ENCODE measurements at places on chromosomes 2 and 18.

DNA sequence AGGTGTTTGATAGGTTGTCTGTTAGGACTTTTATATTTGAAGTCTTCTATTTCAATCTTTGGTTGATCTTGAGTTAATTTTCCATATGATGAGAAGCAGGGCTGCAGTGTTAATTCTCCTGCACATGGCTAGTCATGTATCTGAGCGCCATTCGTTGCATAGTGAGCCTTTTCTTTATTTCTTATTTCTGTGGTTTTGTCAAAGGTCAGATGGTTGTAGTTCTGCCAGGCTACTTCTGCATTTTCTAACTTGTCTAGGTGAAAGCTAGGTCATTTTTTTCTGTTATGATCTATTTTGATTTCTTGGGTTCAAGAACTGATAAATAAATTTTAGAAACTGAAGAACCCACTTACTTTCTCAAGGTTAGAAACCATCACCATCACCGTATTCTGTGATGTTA, 56.7 kb downstream of the CCDC74A start:
- no peak for DNase-seq

- DNase-seq: peak; percentile 56
Observed at GRCh38 chr2:127254386-127254981, 34.4 kb upstream of the CYP27C1 start.

GRCh38 chr2:68124321-68124720, 33.4 kb upstream of the PNO1 start:
- DNase-seq: no peak

GRCh38 chr2:126117886-126118285, 538.1 kb upstream of the GYPC start:
- DNase-seq: no peak

DNA sequence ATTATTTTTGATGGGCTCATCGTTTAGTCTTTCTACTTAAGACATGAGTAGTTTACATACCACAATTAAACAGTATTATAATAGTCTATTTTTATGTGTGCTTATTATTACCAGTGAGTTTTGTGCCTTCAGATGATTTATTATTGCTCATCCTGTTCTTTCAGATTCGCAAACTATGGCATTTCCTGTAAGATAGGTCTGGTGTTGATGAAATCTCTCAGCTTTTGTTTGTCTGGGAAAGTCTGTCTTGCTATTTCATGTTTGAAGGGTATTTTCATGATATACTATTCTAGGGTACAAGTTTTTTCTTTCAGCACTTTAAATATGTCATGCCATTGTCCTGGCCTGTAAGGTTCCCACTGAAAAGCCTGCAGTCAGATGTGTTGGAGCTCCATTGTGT, 101.3 kb downstream of the DNAH7 start:
- no peak for DNase-seq

- DNase-seq: no peak
Observed at GRCh38 chr2:96209011-96209728, 543 bp upstream of the STARD7 start.

DNA sequence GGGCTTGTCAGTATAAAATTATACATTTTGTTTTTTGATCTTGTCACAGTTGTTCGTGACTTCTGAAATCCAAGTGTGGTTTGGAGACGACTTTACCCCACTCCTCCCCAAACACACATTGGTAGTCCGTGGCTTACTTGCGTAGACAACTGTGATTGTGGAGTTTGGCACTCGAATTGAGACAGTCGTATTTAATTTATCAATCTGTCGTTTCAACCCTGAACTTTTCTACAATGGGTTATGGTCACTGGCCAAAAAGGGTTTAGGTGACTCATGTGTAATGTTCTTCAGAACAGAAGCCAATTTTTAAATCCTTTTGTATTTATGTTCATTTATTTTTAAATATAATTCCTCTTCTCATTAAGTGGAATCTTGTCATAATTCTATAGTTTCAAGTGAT, 129.9 kb downstream of the SPTBN1 start:
- DNase-seq: no peak

GRCh38 chr2:174645296-174645695, 47.7 kb upstream of the WIPF1 start:
- DNase-seq: no peak

DNA sequence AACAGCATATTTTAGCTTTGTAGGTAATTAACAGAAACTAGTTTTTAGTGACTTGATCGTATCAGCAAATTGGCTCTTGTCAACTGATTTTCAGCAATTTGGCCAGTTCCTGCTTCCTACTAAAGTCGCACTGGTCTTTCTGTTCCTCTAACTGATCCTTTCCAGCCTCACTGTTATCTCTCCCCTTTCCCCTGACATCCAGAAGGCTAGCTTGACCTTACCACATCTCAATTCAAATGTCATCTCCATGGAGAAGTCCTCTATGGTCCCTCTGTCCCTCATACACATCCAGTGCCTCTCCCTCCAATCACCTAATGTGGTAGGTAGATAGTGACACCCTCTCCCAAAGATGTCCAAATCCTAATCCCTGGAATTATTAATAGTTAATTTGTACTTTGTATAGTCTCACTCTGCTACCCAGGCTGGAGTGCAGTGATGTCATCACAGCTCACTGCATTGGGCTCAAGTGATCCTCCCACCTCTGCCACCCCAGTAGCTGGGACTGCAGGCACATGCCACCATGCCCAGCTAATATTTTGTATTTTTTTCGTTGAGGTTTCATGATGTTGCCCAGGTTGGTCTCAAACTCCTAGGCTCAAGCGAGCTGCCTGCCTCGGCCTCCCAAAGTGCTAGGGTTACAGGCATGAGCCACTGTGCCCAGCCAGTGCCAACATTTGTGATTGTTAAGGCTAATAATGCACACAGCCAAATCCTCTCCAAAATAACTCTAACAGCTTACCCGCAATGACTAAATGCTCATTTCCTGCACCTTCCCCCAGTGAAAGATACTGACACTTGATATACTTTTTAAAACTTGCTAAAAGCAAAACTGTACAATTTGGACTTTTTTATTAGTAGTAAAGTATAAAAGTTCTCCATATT, 16.9 kb downstream of the PSTPIP2 start:
- no peak for DNase-seq

- DNase-seq: peak; percentile 80
Observed at GRCh38 chr2:199810422-199811171, 40.4 kb downstream of the FTCDNL1 start.

- peak; percentile 15 for DNase-seq
Observed at GRCh38 chr2:105187531-105187930, 54.0 kb upstream of the GPR45 start.

- peak; percentile 14 for DNase-seq
Observed at GRCh38 chr2:88190808-88191721, 20.9 kb downstream of the THNSL2 start.

DNA sequence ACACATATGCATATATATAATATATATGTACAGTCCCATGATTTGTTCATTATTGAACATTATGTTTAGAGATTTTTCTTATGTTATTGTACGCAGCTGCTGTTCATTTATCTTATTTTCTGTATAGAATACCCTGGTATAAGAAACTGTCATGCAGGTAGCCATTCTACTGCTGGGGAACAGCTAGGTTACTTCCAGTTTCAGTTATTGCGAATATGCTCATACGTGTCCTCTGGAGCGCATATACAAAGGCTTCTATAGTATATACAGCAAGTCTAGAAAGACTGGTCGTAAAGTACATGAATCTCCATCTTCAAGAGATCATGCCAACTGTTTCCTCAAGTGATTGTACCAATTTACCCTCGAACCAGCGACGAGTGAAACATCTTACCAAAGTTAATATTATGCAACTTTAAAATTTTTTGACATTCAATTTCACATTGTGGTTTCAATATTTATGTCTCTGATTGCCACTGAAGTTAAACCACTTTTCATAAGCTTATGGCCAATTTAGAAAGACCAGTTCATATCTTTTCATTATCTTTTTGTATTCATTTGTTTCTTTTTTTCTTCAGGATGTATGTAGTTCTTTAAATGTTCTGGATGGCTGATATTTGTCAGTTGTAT, 53.5 kb downstream of the RDH14 start:
- DNase-seq: no peak

DNA sequence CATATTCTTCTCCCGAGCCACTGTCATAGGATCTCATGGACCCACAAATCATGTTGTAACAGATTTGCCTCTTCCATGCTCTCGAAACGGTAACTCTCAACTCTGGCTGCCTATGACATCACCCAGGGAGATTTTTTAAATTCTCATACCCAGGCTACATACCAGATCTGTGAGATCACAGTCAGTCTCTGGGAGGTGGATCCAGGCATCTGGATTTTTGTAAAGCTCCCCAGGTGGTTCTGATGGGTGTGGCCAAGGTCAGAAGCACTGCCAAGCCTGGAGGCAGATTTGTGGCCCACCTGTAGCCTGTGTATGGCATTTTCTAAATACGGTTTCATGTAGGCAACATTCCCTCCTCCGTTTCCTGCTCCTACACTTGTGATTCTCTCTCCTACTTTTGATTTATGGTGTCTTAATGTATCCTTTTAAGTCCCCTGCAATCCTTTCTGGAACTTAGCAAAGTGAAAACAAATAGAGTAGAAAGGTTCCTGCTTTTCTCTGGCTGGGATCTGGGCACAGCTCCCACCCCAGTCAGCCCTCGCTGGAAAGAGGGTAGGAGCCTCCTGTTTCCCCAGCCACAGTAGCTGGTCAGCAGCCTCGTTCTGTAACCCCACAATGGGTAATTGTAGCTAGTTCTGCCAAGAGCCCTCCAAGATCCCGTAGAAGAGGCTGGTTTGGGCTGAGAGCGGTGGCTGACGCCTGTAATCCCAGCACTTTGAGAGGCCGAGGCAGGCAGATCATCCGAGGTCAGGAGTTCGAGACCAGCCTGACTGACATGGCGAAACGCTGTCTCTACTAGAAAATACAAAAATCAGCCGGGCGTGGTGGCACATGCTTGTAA, 96.2 kb downstream of the KLHL29 start:
- peak; percentile 91 for DNase-seq

DNA sequence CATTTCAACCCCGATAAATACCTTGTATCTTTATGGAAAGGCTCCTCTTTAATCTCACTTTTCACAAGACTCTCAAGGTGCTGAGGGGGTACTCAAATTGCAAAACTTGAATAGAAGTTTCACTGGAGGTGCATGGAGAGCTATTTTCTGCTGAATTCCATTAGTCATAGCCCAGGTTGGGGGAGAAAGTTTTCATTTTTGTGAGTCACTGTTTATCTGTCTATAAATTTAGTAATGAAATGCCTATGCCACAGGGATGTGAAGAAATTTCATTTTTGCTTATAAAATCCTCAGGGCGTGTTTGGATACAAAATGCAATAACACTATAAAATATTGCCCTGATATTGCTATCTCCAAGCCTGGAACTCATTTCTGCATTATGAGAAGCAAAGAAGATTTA, 346.3 kb downstream of the LRATD1 start:
- DNase-seq: peak; percentile 50

GRCh38 chr2:9325428-9325827, 97.9 kb downstream of the ITGB1BP1 start:
- DNase-seq: no peak

GRCh38 chr2:42567364-42567763, 1.1 kb upstream of the MTA3 start:
- DNase-seq: peak; percentile 61

DNA sequence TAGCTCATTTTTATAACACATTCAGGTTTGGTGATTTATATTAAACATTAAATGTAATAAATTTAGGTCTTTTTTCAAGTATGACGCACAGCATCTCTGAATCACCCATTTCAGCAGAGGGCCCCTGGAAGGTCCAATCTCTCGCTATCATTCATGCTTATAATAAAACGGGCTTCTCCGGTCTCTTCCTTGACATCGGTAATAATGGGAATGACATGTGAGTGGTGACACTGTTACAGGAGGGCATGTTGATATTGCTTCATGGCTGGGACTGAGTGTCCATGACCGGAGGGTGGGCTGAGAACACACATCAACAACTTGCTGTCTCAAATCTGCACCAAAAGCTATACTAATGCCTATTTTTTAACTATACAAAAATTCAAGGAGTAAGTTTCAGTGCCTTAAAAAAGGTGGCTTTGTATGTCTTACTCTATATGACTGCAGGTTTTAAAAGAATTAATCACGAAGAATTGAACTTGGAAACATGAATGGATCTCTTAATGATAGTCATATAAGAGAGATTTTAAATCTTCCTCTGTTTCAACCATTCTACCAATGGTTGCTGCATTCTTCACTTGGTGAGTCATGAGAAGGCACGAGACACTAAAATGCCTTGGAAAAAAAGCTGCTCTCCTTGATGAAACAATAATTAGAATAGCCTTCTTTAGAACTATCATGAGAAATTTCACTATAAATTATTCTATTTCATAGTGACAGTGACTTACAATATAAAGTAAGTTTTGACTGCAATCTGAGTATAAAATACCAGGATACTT, 101.9 kb upstream of the NRP2 start:
- peak; percentile 70 for DNase-seq

GRCh38 chr2:199830531-199830930, 20.5 kb downstream of the FTCDNL1 start:
- peak; percentile 74 for DNase-seq

- DNase-seq: no peak
Observed at GRCh38 chr2:112140205-112140802, 2.1 kb downstream of the FBLN7 start.

DNA sequence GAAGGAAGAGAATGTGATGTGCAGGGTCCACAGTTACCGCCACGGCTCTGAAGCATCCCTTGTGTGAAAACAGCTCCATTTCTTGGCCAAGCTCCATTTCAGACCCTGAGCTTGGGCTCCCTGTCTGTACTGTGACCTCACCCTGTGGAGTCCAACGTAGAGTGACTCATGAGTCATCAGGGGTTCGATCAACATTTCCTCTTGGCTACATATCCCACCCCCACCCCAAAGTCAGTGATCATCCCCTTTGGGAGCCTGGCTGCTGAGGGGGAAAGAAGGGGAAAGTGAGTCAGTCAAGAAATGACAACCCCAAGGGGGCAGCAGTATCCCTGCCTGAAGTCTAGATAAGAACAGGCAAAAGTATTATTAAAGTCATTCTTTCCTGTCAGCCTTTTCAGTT, 62.2 kb downstream of the PAPOLG start:
- DNase-seq: peak; percentile 20

- DNase-seq: no peak
Observed at GRCh38 chr2:152155209-152155608, 20.4 kb downstream of the STAM2 start.

DNA sequence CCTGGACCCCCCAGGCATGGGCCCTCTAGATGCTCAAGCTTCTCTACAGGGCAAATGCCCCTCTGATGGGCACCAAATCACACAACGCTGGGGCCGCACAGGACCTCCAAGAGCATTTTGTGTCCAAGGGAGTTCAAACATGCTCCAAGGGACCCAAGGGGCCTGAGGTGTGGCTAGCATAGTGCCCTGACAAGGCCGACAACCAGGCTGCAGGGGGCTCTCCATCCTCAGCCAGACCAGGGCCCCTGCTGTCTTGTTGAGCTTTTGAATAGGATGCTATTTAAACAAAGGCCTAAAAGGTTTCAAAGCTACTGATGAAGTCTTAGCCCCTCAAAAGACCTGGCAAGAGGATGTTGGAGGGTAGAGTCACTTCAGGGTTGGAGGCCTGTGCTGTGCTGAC, 33.1 kb downstream of the EN1 start:
- no peak for DNase-seq

GRCh38 chr2:11752906-11753305, 6.5 kb downstream of the LPIN1 start:
- DNase-seq: no peak

- DNase-seq: no peak
Observed at GRCh38 chr2:134499307-134499926, 219.4 kb downstream of the TMEM163 start.
